Neuronal stem cell (in vitro differentiated cells): ENCODE measurements at places on chromosomes 2 and 18.

- no peak for DNase-seq
- H3K27me3 ChIP-seq: no peaks in the 10 kb centered on the region
- peaks cover 11% of the 10 kb centered on the region for H3K4me1 ChIP-seq
- H3K36me3 ChIP-seq: no peaks in the 10 kb centered on the region
- no peak overlapping the region for H3K27ac ChIP-seq
Measured at GRCh38 chr2:146979746-146980145, 865.1 kb upstream of the ACVR2A start.

DNA sequence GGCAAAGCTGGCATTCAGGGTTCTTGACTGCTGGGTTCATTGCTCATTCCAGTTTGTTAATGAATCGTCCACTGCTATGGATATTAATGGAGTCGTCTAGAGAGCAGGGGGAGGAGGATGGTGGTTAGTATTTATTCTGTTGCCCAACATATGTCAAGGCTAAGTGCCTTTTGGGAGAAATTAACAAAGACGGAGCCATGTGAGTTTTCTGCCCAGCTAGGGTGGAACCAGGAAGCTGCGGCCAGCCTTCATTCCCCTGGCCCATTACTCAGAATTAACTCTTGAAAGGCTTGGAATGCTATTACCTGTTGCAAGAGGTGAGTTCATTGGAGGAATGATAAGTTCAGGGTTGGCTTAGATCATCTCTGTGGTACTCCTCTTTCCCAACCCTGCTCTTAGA lies 19.3 kb downstream of the IGFBP2 start:
- DNase-seq: no peak
- H3K4me1 ChIP-seq: peaks cover 25% of the 10 kb centered on the region
- H3K4me3 ChIP-seq: no peak overlapping the region

GRCh38 chr2:26054598-26055348 lies 20.9 kb downstream of the RAB10 start:
- no peaks in the 10 kb centered on the region for H3K27me3 ChIP-seq
- no peak overlapping the region for H3K27ac ChIP-seq
- no peak overlapping the region for H3K4me3 ChIP-seq
- H3K4me1 ChIP-seq: no peaks in the 10 kb centered on the region
- no peak for DNase-seq
- H3K36me3 ChIP-seq: peaks cover 27% of the 10 kb centered on the region

GRCh38 chr2:190303647-190304046 lies 16.0 kb downstream of the HIBCH start:
- DNase-seq: no peak
- no peak overlapping the region for H3K4me3 ChIP-seq
- H3K36me3 ChIP-seq: peaks cover 9% of the 10 kb centered on the region
- no peaks in the 10 kb centered on the region for H3K27me3 ChIP-seq

GRCh38 chr2:9214873-9215272 lies 8.3 kb downstream of the ASAP2 start:
- no peak for DNase-seq
- H3K36me3 ChIP-seq: peaks cover 6% of the 10 kb centered on the region

DNA sequence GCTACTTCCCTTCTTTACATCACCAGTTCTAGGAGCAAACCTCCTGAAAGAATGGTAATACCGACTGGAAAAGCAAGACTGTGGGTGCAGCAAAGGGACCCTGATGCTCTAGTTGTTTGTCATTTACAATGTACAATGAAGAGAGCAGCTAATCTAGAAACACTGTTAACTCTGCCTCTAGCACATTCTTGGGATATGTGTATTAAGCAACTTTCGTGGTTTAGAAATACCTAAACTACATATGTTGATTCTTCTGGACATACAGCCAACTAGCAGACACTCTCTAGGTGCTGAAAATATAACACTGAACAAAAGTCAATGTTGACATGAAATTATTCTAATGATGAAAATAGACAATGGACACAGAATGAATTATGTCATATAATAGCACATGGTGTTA lies 440.3 kb upstream of the MC4R start:
- DNase-seq: no peak
- no peaks in the 10 kb centered on the region for H3K36me3 ChIP-seq
- no peaks in the 10 kb centered on the region for H3K27me3 ChIP-seq
- H3K4me1 ChIP-seq: no peaks in the 10 kb centered on the region

- DNase-seq: no peak
- H3K27me3 ChIP-seq: no peaks in the 10 kb centered on the region
- H3K36me3 ChIP-seq: no peaks in the 10 kb centered on the region
- H3K4me3 ChIP-seq: no peak overlapping the region
- no peak overlapping the region for H3K27ac ChIP-seq
- peaks cover 2% of the 10 kb centered on the region for H3K4me1 ChIP-seq
Measured at GRCh38 chr2:8364668-8365067, 317.2 kb upstream of the ID2 start.

DNA sequence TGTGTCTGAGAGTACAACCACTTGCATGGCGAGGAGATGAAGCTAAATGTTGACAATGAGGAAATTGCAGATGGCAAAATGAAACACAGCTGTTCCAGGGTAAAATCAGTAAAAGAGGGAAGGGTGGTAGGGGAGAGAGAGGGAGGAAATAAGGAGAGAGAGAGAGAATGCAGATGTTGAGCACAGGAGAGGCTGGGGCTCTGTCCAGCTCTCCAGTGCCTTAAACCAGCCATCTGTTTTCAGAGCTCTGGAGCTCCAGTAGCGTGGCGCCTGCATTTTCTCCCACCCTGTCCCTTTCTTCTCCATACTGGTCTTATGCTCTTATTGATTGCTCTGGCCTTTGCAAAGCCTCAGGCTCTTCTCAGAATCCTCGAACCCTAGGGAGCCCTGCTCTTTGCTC lies 52.7 kb upstream of the BOD1L2 start:
- H3K4me3 ChIP-seq: no peak overlapping the region
- no peak overlapping the region for H3K27ac ChIP-seq
- H3K4me1 ChIP-seq: peaks cover 11% of the 10 kb centered on the region
- DNase-seq: no peak
- H3K36me3 ChIP-seq: no peaks in the 10 kb centered on the region
- peaks cover 5% of the 10 kb centered on the region for H3K27me3 ChIP-seq

DNA sequence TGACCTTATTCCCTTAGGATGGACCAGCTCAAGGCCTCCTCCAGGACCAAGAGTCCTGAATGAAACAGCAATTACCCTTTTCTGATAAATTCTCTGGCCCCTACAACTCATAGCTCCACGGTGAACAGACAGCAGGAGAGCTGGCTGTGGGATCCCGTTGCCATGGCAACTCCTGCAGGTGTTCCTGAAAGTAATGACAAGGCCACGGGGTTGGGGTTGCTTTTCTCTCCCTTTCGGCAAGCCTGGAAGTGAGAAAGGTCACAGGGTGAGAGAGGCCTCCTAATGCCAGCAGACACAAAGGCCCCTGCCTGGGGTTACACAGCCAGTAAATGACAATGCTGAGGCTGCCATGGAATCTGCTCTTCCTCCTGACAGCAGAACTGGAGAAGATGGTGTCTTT lies 403.0 kb downstream of the NBAS start:
- peaks cover 22% of the 10 kb centered on the region for H3K4me1 ChIP-seq
- DNase-seq: peak; percentile 76
- H3K27ac ChIP-seq: peak overlapping the region; percentile 81
- no peaks in the 10 kb centered on the region for H3K27me3 ChIP-seq

GRCh38 chr2:102074152-102074783 lies 68.3 kb upstream of the IL1R1 start:
- H3K27ac ChIP-seq: no peak overlapping the region
- no peak overlapping the region for H3K4me3 ChIP-seq
- DNase-seq: no peak
- H3K36me3 ChIP-seq: no peaks in the 10 kb centered on the region
- H3K4me1 ChIP-seq: no peaks in the 10 kb centered on the region

DNA sequence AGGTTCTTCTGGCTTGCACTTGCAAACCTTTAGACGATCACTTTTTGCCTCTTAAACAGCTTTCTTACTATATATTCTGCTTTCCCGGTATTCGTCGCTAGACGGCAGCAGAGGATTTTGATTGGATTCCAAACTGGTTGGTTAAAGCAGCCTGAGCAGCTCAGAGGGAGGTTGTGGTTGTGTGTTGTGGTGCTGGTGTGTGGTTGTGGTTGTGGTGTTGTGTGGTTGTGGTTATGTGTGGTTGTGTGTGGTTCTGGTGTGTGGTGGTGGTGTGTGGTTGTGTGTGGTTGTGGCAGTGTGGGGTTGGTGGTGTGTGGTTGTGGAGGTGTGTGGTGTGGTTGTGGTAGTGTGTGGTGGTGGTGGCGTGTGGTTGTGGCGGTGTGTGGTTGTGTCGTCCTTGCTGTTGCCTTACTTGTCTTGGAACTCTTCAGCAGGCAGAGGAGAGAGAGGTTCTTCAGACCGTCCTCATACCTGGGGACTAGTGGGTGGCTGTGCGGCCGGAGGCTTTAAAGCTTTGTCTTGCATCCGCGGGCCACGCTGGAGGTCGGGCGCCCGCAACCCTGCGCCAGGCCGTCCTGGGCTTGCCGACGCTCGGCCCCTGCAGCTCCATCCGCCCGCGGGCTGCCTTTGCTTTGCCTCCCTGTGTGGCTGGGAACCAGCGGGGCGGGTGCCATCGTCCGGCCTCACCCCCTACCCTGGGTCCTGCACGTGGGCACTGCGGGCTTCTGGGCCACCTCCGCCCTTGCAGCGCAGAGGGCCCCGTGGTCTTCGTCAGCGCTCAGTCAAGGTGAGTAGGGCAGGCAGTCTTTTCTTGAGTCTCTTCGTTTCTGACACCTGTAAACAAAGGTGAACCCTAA lies 190.8 kb downstream of the ARHGAP28 start:
- peak; percentile 58 for DNase-seq
- no peaks in the 10 kb centered on the region for H3K36me3 ChIP-seq
- H3K4me3 ChIP-seq: no peak overlapping the region
- no peaks in the 10 kb centered on the region for H3K27me3 ChIP-seq
- H3K27ac ChIP-seq: peak overlapping the region; percentile 12

GRCh38 chr2:12110074-12110473 lies 363.6 kb downstream of the LPIN1 start:
- peaks cover 4% of the 10 kb centered on the region for H3K4me1 ChIP-seq
- no peak overlapping the region for H3K4me3 ChIP-seq
- no peaks in the 10 kb centered on the region for H3K36me3 ChIP-seq
- no peaks in the 10 kb centered on the region for H3K27me3 ChIP-seq

GRCh38 chr2:11891671-11892440 lies 145.4 kb downstream of the LPIN1 start:
- no peak overlapping the region for H3K4me3 ChIP-seq
- H3K4me1 ChIP-seq: peaks cover 12% of the 10 kb centered on the region
- no peak overlapping the region for H3K27ac ChIP-seq
- no peaks in the 10 kb centered on the region for H3K27me3 ChIP-seq

- DNase-seq: no peak
- no peak overlapping the region for H3K4me3 ChIP-seq
- H3K36me3 ChIP-seq: no peaks in the 10 kb centered on the region
- no peaks in the 10 kb centered on the region for H3K4me1 ChIP-seq
- no peak overlapping the region for H3K27ac ChIP-seq
Measured at GRCh38 chr18:40412410-40412809, 1542.6 kb upstream of the PIK3C3 start.

DNA sequence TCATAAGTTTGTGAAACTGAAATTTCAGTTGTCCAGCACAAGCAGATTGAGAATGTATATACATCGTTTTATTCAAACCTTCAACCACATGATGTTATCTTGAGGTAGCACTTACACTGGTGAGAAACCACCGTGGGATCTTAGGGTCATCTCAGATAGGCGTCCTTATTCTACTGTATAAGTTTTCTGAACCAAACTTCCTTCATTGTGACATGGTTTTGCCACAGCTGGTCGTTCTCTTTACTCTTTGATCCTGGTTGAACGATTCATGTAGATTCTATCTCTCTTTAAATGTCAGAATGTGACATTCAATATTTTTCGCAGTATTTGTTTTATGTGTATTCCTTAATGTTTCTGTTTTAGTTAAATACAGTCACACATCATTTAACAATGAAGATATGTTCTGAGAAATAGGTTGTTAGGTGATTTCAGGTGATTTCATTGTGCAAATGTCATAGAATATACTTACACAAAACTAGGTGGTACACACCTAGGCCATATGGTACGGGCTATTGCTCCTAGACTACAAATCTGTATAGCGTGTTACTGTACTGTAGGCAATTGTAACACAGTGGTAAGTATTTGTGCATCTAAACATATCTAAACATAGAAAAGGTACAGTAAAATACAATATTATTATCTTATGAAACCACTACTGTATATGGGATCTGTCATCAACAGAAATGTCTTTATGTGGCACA lies 17.9 kb upstream of the ARHGAP25 start:
- H3K4me3 ChIP-seq: no peak overlapping the region
- no peaks in the 10 kb centered on the region for H3K27me3 ChIP-seq
- H3K4me1 ChIP-seq: no peaks in the 10 kb centered on the region
- DNase-seq: no peak
- H3K36me3 ChIP-seq: no peaks in the 10 kb centered on the region

DNA sequence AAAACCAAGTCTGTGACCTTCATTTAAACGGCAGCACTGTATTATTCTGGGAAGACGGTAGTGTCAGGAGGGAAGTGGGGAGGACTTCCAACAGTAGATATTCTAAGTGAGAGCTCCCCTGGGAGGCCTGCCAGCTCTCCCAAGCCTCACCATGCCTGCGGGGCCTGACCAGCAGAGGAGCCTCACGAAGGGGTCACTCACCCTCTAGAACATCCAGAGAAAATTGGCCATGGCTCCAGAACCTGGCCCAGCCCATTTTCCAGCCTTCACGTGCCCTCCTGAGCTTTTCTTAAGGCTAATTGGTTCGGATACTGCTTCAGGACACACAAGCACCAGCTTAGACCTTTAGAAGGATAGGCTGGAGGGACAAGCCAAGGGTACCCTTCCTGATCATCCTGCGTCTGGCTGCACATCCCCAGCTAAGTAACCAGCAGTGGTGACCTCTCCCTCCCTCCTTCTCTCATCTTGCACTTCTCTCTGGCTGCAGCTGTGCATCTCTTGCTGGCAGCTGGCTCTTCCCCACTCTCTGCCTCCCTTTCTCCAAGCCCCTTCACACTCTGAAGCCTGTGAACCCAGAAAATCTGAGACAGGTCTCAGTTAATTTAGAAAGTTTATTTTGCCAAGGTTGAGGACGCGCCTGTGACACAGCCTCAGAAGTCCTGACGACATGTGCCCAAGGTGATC lies 120.1 kb upstream of the PKDCC start:
- H3K27me3 ChIP-seq: no peaks in the 10 kb centered on the region
- H3K4me1 ChIP-seq: no peaks in the 10 kb centered on the region
- H3K36me3 ChIP-seq: no peaks in the 10 kb centered on the region
- H3K27ac ChIP-seq: no peak overlapping the region
- DNase-seq: no peak

- no peak overlapping the region for H3K4me3 ChIP-seq
- H3K27ac ChIP-seq: no peak overlapping the region
- DNase-seq: no peak
- no peaks in the 10 kb centered on the region for H3K27me3 ChIP-seq
- no peaks in the 10 kb centered on the region for H3K4me1 ChIP-seq
- H3K36me3 ChIP-seq: no peaks in the 10 kb centered on the region
Measured at GRCh38 chr2:182448371-182448770, 21.5 kb upstream of the PDE1A start.

DNA sequence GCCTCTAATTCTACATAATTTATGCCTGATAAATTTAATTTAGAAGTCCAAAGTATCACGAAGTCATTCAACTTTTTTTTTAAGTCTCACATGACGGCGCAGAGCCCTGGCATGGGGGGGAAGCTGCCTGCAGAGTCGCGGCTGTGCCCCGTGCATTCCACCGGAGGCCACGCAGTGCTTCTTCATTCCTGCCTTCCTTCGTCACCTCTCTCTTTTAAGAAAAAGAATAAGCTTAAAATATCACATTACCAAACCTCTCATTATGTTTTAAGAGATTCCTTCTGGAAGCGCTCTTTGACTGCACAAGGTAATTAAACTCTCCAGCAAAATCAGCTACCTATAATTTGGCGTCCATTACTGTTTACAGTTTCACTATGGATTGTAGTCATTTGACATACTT lies 20.3 kb upstream of the KIDINS220 start:
- DNase-seq: no peak
- H3K27me3 ChIP-seq: no peaks in the 10 kb centered on the region
- H3K4me1 ChIP-seq: peaks cover 3% of the 10 kb centered on the region
- no peak overlapping the region for H3K4me3 ChIP-seq
- H3K36me3 ChIP-seq: peaks cover 27% of the 10 kb centered on the region
